BJ (cell line): ENCODE measurements at places on chromosomes 2 and 18. TPM values are rescaled to one million over a fixed set of nuclear protein-coding genes. Genes with fewer than 3 reads are reported as not detected.

The PDCD1 gene
- not detected in 2 replicates for polyA plus RNA-seq

The CHAC2 gene
- 0.98 and 2.0 TPM in 2 replicates for polyA plus RNA-seq

The MYO3B gene
- 0.01 TPM in 1 of 2 replicates, not detected in the other for polyA plus RNA-seq

The LIPG gene
- polyA plus RNA-seq, result 0.25 and 0.42 TPM in 2 replicates

The NYAP2 gene
- polyA plus RNA-seq, result not detected in 2 replicates

The DUSP19 gene
- 2.2 and 2.9 TPM in 2 replicates for polyA plus RNA-seq

The BZW1 gene
- polyA plus RNA-seq, result 233 and 364 TPM in 2 replicates

The CCT4 gene
- polyA plus RNA-seq, result 61.0 and 108 TPM in 2 replicates

The IGFBP5 gene
- polyA plus RNA-seq, result 882 and 1,060 TPM in 2 replicates

The CERS6 gene
- polyA plus RNA-seq, result 1.6 and 3.5 TPM in 2 replicates

GRCh38 chr2:66498289-66498975 lies 63.5 kb downstream of the MEIS1 start:
- no peak for DNase-seq

GRCh38 chr2:101577173-101577572 lies 102.3 kb upstream of the RFX8 start:
- no peak for DNase-seq

DNA sequence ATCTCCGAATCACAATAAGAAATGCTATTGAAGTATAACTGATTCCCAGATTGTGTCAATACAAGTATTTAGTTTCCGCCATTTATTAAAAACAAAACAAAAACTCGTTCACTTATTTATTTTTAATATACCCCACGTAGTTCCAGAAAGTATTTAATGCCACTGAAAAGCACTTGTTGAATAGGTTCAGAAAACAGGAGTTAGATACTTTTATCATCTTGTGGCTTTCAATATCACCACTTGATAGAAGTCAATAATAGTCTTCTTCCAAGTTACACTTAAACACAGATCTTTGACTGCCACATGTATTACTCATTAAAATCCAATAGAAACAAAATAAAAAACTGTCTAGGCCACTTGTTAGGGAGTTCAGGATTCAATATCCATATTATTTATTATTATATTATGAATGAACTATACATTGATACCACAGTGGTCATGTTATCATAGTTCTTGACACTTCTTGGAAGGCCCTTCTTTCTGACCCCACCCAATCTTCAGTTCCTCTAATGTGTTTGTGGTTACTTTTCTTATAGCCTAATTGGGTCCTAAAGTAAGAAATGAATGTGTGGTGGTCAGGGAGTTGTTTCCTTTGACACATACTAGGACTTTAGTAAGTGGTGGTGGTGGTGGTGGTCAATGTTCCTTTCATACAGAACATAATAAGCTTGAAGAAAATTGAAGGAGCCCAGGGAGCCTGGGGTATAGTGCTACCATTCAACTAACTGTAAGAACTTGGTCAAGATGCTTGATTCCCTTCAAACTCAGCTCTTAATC lies 221.3 kb upstream of the ITGA4 start:
- DNase-seq, result no peak

GRCh38 chr2:73984203-73984921 lies at the start of gene TET3:
TET3 (plus strand) TSS chr2:73984910; CDS start chr2:73986404, 1,494 bp downstream.
- no peak for DNase-seq

GRCh38 chr18:62525608-62526007 lies 2.8 kb downstream of the ZCCHC2 start:
- DNase-seq, result no peak

GRCh38 chr2:175432793-175433192 lies 251.3 kb upstream of the ATP5MC3 start:
- no peak for DNase-seq

DNA sequence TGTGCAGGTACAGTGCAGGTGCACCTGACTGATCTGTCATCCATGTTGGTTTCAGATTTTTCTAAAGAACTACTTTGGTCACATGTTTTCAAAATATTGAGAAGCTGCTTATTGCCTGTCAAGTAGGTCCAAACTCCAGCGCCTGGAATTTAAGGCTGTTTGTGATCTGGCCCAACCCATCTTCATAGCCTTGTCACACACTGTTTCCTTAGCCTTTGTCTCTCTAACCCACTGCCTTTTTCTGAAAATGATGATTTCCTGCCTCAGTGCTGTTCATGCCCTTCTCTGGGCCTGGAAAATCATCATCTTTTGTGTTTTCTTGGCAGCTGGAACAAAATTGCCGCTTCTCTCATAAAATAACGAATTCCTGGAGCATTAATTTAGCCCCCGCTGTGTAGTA lies 7.2 kb downstream of the LIMS1 start:
- no peak for DNase-seq

- DNase-seq, result no peak
Measured at GRCh38 chr2:67848551-67849285, 214.1 kb downstream of the C1D start.

DNA sequence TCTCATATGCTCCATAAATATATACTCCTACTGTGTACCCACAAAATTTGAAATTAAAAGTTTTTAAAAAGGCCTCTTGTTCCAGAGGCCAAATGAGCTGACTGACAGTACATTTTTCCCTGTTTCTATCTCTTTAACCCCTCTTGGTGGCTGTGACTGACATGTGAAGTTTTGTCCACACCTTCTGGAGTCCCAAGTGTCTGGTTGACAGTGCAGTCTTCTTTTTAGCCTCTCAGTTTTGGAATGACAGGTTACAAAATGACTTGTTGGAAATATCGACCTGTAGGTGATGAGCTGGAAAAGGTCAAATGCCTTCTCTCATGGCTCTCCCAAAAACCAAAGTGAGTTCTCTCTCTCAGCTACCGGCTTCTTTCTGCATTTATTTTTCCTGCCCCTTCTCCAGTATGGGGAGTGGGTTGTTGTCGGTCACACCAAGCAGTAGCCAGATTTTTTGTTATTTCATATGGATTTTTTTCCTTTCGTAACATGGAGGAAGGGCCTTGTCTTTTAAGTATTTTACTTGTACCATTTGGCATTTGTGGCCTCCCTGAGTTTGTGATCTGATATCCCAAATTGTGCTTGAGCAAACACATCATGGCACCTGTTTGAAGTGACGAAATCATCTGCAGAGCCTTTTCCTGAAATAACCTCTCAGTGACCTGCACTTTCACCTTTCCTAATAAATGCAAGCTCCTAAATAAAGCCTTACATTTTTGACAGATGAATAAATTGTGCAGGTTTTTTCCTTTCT lies 143.9 kb downstream of the ESCO1 start:
- DNase-seq, result no peak

DNA sequence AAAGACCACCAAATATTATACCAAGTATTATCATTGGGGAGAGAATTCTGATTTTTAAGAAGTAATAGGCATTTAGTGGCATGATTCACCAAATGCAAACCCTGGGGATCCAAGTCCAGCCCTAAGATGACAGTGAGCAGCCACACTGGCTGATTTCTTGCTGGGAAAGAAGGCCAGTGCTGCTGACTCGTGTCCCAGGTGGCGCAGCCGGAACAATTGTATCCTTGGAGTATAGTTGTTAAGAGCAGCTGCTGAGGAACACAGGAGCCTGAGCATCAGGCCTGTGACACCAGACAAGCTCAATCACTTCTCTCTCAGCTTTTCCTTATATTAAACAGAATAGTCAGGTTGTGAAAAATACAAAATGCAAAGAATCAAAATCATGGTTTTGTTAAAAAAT lies 48.4 kb downstream of the LRP1B start:
- DNase-seq, result no peak

DNA sequence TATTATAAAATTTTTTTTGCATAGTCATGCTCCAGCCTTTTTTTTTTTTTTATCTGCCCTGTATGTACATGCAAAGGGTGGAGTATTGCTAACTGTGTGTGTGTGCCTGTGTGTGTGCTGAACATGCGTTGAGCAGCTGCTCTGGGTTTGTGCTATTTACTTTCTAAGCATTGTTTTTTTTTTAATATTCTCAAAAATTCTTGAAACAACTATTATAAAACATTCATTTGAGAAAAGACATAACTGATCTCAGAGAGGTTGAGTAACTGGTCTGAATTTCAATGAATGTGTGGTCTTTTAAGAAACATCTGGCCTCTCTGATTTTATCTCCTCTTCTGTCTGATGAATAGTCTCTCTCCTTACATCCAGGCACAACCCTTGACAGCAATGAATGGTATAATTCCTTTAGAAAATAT lies 366.0 kb upstream of the SLC14A2 start:
- peak; percentile 66 for DNase-seq

DNA sequence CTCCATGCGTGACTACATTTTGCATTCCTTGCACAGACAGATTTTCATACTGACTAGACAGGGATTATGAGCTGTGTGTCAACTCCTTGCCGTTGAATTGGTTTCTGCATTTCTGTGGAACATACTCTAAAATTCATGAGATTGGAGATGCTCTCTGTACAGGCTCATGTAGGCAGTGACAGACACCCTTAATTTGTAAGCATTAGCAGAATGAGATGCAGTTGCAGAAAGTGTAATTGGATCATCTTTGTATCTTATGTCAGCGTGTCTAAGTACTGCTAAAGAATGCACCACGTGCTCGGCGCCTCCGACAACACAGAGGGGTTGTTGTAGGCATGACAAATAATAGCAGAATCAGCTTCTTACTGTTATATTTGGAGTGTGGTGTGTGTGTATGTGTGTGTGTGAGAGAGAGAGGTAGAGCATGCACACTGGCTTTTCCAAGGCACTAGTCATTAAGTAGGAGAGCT lies 212.4 kb downstream of the CMPK2 start:
- no peak for DNase-seq

DNA sequence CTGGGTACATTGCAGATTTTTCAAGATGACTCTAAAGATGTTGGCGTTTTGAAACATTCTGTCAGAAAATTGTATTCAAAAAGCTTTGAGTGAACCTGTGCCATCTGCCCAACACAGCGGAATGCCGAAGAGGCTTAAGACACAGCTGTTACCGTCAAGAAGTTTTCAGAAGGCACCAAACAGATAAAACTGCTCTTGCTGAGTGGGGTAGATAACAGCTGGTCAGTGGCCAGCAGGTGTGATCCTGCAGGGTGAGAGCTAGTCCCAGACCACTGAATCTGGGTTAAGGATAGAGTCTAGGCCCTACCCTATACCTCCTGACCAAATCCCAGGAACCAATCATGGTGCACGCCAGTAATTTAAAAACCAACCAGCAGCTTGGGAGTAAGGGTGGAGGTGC lies 60.5 kb upstream of the B3GNT7 start:
- DNase-seq, result no peak

GRCh38 chr2:25161055-25161781 lies 7.2 kb downstream of the POMC start:
- DNase-seq, result no peak

- DNase-seq, result no peak
Measured at GRCh38 chr18:53657257-53657656, 567.2 kb downstream of the MBD2 start.

- no peak for DNase-seq
Measured at GRCh38 chr2:64666810-64667438, 13.2 kb upstream of the SERTAD2 start.

DNA sequence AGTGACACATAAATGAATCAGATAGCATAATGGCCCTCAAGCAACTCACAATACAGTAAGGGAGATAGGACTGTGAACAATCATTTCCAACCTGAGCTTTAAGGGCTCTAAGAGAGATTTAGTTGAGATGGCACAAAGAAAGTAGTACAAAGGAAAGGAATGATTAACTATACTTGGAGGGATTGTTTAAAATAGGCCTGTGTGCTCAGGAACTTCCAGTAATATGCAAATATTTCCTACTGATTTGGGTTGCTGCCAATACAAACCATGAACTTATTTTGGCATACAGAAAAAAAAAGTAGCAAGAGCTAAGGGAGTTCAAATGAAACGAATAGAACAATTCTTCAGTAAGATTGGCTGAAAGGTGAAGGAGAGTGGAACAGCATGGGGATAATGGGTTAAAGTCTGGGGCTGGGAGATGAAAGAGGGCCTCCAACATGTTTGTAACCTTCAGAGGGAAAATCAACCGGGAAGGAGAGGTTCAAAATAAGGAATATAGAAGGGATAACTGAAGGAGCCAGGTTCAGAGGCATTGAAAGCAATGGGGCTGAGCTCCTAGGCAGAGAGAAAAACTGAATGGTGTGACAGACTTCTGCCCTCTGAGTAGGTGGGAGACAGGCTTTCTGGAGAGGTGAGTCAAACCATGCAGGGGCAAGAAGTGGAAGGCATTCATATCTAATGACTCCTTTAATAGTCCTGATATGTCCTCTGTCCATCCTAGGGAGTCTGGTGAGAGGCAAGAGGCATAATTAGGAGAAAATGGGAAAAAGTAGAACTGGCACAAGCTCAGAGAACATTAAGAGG lies 83.5 kb downstream of the DNAH7 start:
- DNase-seq, result no peak

- no peak for DNase-seq
Measured at GRCh38 chr2:115739574-115739973, 1297.1 kb downstream of the DPP10 start.

DNA sequence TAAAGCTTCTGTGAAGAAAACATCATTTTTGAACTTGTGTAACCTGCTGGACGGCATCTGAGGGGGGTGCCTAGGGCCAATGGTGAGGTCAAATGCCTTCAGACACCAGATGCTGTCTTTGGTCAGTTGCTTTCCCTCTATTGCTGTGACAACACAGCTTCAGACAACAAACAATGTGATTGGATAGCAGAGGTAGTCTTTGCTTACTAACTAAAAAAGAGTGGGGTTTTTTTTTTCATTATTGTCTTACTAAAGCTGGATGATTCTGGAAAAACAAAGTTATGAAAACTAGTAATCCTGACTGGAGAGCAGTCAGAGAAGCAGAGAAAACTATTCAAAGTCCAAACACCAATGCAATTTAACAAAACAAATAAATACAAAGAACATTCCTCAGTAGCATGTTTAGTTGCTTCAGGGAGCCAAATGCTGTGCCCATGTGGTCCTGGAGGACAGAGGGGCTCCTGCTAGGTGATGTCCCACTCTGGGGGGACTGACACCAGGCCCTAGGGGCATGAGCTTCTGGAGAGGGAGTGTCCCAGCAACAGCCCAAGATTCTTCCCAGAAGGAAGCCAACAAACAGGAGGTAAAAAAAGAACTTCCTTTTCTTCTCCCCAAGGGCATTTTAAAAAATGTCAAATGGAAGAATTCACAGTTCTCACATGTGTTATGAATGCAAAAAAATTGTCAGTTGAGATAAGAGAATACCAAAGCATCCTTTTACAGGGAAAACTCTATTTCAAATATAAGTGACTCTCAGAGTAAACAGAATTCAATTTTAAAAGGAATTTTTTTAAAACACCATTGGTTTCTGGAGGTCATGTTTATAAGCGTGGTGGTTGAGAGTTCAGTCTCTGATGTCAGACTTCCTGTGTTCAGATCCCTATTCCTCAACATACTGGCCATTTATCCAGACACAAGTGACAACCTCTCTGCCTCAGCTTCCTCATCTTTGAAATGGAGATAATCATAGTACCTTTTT lies 181.1 kb upstream of the PGAP1 start:
- DNase-seq, result peak; percentile 43

GRCh38 chr2:74138600-74139323 lies 8.9 kb downstream of the BOLA3 start:
- DNase-seq, result no peak

GRCh38 chr2:216279031-216279430 lies 93.3 kb downstream of the MARCHF4 start:
- no peak for DNase-seq

- DNase-seq, result no peak
Measured at GRCh38 chr2:44934983-44935728, 6.3 kb upstream of the SIX3 start.
